ENCODE measurements at places on chromosomes 6 and 20. TPM values are rescaled to one million over a fixed set of nuclear protein-coding genes. Genes with fewer than 3 reads are reported as not detected.

DNA sequence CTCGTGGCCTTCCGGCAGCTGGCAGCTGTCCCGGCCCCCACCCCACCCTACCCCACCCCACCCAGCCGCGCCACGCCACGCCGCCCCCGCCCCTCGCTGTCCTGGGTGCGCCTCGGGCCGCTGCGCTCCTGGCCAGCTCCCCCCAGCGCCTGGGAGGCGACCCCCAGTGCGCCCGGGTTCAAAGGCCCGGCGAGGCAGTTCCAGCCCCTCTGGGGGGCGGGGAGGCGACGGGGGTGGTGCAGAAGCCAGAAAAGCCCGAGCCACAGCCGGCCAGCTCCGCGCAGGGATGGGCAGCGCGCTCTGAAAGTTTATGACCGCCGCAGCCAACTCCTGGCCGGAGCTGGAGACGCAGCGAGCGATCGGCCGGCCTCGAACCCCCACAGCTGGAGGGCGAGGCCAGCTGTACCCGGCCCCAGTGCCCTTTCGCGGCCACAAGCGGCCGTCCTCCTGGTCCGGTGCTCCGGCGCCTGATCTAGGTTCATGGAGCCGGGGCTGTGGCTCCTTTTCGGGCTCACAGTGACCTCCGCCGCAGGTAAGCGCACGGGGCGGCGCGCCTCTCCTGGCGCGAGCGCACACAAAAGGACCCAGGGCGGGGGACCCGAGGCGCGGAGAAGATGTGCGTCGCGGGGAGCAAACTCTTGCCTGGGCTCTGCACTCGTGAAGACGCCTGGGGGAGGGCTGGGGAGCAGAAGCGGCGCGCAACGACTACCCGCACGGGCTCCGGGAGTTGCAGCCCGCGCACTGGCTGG is at the start of gene EDN3:
EDN3 (plus strand) TSS at position 279 of the 749 bp plus-strand sequence; CDS start at position 481, 202 bp downstream.
- no peak for DNase-seq

GRCh38 chr6:96394727-96395126 is 126.9 kb upstream of the UFL1 start:
- no peak for DNase-seq

- DNase-seq: no peak
Observed at GRCh38 chr6:19934996-19935591, 97.9 kb downstream of the ID4 start.

DNA sequence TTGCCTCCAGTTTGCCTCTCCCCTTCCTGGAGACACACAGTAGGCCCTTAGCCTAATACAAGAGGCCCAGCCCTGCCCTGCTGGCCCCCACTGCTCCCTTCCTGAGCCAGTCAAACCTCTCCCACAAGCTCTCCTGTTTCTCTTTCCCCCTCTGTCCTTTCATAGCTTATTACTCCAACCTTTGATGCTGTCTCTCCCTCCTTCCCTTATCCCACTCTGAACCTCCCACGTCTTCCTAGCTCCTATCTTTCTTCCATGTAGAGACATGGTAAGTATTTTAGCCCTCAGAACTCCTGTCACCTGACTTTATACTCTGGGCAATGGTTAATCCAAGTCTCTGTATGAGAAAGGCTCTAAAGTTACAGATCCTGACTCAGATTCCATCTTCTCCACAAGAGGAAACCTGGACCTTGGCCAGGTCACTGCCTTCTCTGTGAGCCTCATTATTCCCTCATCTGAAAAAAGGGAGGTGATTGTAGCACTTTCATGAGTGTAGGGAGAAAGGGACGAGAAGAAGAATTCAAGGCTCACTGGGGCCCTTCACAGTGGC is 6.7 kb downstream of the TGIF2 start:
- peak; percentile 57 for DNase-seq

GRCh38 chr6:33024521-33024920 is 15.1 kb upstream of the HLA-DOA start:
- no peak for DNase-seq

The MUCL3 gene
- not detected for total RNA-seq

The BPIFB2 gene
- total RNA-seq: not detected

Measured in astrocyte (in vitro differentiated cells and primary cell).